ENCODE measurements at places on chromosomes 4 and X.

DNA sequence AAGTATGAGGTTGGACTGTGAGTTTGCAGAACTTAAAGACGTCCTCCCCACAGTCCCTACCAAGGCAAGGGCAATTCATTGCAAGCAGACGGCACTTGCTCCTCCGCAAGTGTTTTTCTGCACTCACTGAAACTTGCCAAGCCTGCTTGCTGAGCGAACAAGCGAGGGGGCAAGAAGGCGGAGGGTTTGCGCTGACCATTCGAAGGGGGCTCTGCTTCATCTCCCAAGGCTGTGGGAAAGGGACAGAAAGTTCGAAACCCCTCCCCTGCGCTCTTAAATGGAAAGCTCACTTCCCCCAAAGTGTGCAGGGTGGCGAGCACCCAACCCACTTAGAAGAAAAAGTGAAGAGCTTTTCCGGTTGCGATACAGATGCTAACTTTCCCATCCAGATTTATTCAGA lies 1.4 kb downstream of the MID1 start:
- DNase-seq, result no peak

- no peak for DNase-seq
Measured at GRCh38 chrX:72243472-72243871, 4.6 kb upstream of the ERCC6L start.

DNA sequence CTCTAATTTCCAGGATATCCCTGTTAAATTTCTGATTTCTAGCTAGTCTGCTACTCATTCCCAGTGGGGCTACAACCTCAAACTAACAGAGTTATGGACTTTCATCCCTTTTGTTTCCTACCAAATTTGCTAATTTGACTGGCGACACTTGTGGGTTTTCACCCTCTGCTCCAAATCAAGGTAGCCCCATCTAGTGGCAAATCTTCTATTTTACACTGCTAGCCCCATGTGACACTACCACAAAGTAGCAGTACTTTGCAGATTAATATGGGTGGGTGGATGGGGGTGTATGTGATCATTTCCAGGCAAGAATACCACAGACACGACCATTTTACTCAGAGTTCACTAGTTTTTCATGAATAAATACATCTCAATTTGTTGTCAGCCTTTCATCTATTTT lies 150.3 kb downstream of the MSL3 start:
- no peak for DNase-seq

DNA sequence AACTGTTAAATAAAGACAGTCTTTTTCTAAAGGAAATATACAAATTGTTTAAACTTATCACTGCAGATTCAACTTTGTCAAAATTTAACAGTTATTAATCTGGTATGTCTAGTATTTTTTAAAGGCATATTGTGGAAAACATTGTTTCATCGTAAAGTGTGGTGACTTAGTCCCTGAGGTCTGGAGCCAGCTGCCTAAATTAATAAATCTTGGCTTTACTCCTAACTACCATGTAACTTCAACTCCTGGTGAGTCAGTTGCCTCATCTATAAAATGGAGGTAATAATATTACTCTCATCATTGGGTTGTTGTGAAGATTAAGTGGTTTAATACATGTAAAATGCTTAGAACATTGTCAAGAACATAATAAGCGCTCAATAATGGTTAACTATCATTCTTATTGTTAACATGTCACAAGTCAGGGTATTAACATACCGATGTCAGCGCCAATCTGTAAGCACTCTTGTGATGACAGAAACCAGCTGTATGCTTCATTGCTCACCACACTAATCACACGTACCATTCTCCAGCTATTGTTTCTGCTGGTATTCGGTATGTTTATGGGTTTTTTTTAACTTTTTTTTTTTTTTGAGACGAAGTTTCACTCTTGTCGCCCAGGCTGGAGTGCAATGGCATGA lies 14.1 kb upstream of the SMIM43 start:
- DNase-seq, result no peak

DNA sequence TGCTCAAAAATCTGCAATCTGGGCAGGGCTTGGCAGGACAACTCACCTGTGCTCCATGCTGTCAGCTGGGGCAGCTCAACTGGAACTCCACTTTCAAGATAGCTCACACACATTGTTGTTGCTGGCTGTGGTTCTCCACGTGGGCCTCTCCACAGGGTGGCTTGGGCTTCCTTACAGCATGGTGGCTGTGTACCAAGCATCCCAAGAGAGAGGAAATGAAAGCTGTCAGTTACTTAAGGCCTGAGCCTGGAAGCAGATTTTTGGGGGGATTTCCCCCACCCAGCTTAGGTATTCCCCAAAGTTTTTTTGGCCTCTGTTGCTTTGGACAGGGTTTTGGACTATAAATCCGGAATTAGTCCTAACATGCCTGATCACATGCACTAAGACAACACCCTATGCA lies 81.0 kb downstream of the BCOR start:
- no peak for DNase-seq

GRCh38 chrX:40109288-40110008 lies 11.7 kb upstream of the BCOR start:
- DNase-seq, result no peak

DNA sequence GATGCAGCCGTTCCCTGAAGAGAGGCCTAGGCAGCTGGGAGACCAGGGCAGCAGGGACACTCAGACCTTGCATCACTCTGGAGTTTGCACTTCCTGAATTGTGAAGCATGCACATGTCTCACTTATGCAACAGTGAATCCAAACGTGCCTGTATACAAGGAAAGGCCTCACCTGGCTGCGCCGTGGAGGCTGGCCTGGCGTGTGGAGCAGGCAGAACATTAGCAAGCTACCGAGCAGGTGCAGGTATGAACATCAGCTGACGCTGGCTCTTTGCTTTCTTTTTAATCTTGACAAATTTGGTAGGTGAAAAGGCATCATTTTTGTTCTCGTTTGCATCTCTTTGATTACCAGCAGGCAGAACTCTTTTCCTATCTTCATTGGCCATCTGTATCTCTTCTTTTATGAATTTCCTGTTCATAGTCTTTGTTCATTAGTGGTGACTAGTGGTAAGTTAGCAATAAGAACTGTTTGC lies 37.1 kb upstream of the IRAK1 start:
- DNase-seq, result no peak

DNA sequence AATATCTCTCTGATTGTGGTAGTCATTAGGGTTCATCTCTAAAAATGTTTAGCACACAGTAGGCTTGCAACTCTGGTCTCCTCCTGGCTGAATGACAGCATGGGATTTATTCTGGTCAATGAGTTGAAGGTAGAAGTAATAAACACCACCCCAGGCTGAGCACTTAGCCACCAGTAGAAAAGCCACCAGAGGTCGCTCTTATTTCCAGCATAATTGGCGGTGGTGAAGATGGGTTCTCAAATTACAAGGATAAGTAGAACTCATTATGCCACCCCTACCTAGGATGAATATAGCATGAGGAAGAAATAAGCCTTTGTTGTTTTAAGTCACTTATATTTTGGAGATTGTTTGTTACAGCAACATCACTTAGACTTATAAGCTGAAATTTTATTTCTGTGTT lies 302.7 kb downstream of the GPM6A start:
- no peak for DNase-seq

- DNase-seq, result no peak
Measured at GRCh38 chr4:7324651-7325121, 110.0 kb downstream of the PSAPL1 start.

- DNase-seq, result no peak
Measured at GRCh38 chr4:102789317-102789717, 28.5 kb upstream of the MANBA start.

- DNase-seq, result no peak
Measured at GRCh38 chr4:74768857-74769525, 25.3 kb downstream of the BTC start.

DNA sequence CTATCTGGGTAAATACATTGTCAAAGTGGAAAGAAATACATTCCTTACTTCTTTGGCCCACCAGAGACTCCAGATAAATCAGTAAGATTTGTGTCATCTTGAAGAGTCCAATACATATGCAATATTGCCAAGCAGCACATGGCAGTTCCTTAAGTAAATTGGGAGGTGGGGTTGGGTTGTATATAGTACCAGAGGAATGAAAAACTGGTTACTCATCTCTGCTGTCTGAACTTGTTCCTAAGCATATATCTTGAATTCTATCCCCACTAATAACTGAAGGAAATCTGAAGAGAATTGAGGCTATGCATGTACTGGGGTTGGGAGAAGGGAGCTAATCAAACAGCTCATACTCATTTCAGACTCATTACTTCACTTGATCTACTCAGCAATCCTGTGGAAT lies 14.8 kb downstream of the TCEAL8 start:
- no peak for DNase-seq

GRCh38 chrX:45133465-45133864 lies 67.2 kb downstream of the DIPK2B start:
- DNase-seq, result no peak

- no peak for DNase-seq
Measured at GRCh38 chr4:169398316-169398715, 127.6 kb upstream of the SH3RF1 start.

DNA sequence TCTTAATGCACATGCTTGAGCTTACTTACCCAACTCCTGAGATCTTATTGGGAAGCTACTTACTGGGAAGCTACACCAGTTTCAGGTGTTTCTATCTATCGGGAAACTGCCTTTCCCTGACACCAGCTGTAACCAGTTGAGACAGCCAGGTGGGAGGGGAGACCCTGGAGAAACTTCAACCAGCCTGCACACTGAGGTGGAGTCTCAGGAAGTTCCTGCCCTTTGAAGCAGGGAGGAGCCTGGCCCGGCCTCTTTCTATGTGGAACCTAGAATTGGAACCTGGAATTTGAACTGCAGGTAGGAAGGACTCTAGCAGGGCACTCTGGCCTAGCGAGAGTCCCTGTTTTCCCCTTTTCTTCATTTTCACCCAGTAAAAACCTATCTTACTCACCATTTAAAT lies 425.8 kb upstream of the PABPC4L start:
- DNase-seq, result no peak

- no peak for DNase-seq
Measured at GRCh38 chrX:71629467-71629866, 11.2 kb upstream of the CXCR3 start.

- no peak for DNase-seq
Measured at GRCh38 chr4:145580906-145581305, 38.3 kb upstream of the MMAA start.

- DNase-seq, result no peak
Measured at GRCh38 chrX:81957900-81958545, 756.1 kb downstream of the SH3BGRL start.

DNA sequence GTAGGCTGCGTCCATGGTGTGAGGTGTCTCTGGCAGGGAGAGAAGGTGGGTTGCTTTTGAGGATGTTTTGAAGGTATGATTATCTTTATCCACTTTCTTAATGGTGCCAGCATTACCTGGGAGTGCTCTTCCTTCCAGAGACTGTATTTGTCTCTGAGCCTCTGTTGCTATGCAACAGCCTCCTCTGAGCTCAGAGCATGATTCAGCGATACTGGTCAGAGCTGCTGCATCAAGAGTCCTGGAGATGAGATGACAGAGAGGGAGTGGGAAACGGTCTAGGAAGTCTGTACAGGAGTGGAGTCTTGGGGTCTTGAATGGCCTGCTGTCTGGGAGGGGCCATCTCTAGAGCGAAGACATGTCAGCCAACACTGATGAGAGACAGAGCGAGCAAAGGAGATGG lies 104.4 kb upstream of the RAB40AL start:
- no peak for DNase-seq

DNA sequence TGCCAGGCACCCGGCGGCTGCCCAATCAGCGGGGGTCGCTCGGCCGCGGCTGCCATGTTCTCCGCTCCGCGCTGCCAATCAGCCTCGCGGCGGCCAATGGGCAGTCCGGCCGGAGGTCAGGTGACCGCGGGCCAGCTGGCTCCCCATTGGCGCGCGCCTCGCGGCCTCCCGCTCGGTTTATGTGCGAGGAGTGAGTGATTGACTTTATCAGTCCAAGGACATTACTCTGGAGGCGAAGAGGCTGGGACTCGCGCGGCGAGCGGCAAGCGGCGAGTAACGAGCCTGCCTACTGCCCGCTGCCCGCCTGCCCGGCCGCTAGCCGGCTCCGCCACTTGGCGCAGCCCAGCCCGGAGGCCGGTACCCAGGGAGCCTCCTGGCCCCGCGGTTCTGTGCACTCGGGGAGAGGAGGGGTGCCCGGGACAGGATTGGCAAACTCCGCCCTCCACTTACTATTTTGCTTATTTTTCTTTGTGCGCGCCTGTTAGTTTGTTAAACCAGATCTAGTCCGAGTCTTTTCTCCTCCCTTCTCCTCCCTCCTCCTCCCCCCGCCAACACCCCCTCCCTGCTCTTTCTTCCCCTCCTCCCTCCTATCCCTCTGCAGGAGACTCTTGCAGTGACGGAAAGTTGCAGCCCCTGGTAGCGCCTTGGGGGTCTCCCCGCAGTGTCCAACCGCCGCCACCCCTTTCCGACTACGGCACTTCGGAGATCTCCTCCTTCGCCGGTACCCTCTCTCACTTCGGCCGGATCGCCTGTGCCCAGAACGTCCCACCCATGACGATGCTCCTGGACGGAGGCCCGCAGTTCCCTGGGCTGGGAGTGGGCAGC lies at the start of gene ZIC3:
ZIC3 (plus strand) TSS at position 207 of the 825 bp plus-strand sequence; CDS start at position 772, 565 bp downstream.
- DNase-seq, result no peak

DNA sequence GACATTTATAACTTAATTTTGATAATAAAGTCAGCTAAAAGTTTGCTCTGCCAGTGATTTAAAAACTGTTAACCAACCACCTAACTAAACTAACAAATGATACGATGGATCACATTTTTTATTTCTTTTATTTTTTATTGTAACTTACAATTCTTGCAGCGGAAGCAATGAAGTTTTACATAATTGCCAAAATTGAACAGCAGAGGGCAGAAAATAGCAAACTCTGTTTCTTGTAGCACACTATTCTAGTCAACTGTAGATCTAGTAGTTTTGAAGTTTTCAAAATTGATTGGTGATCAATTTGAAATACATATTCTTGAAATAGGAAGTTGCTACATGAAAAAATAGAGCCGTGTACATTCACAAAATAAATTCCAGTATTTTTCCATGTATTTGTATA lies 2.8 kb upstream of the GRIA2 start:
- DNase-seq, result no peak

GRCh38 chrX:130119312-130119898 lies 9.1 kb upstream of the ELF4 start:
- no peak for DNase-seq

DNA sequence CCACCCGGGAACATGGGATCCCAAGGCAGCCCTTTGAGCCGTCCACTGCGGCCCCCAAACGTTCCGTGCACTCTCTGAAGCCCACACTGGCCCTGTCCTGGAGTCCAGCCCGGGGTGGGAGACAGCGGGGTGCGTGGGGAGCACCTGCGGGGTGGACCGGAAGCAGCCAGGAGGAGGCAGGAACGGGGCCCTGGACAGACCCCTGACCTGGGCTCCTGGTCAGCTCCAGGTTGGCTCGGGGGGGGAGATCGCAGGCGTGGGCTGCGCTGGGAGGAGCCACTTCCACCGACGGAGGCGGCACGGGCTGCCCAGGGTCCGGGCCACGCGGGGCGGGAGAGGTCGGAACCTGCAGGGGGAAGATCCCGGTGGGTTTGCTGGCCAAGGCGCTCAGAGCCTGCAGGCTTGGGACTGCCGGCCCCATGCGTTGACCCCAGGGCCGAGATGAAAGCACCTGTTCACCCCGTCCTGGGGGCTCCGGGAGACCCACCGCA lies 5.7 kb upstream of the PLCXD1 start:
- no peak for DNase-seq

DNA sequence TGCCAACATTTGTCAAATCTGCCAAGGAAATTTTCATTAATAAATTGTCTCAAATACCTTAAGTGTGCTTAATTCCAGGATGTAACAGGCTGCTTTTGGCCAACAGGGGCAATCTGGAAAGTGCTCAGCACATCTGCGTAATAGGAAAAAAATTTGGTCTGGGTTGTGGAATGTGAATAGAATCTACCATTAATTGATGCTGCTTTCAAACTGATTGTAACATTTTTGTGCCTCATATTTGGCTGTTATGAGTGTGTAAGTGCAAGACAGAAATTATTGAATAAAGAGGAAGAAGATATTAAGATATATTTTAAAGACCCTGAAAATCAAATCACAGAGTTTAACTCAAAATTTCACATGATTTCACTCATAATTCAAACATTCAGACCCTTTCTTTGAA lies 41.1 kb downstream of the REELD1 start:
- no peak for DNase-seq
